ENCODE measurements at places on chromosomes 4 and X.

DNA sequence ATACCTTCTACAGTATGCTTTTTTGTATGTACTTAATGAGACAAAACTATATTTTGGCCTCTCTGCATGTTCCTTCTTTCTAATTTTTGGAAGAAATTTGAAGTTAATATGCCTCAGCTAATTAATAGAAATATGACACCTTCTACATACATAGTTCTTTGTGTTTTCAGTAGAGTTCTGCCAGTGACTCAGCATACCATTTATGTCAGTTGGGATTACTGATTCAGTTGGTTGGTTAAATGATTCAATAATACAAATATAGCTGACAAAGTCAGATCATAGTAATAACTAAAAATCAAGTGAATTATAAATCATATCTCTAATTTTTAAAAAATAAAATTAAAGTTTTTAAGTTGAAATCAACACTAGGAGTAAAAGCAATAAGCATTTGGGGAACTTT is 16.8 kb downstream of the BTC start:
- no peak for DNase-seq

DNA sequence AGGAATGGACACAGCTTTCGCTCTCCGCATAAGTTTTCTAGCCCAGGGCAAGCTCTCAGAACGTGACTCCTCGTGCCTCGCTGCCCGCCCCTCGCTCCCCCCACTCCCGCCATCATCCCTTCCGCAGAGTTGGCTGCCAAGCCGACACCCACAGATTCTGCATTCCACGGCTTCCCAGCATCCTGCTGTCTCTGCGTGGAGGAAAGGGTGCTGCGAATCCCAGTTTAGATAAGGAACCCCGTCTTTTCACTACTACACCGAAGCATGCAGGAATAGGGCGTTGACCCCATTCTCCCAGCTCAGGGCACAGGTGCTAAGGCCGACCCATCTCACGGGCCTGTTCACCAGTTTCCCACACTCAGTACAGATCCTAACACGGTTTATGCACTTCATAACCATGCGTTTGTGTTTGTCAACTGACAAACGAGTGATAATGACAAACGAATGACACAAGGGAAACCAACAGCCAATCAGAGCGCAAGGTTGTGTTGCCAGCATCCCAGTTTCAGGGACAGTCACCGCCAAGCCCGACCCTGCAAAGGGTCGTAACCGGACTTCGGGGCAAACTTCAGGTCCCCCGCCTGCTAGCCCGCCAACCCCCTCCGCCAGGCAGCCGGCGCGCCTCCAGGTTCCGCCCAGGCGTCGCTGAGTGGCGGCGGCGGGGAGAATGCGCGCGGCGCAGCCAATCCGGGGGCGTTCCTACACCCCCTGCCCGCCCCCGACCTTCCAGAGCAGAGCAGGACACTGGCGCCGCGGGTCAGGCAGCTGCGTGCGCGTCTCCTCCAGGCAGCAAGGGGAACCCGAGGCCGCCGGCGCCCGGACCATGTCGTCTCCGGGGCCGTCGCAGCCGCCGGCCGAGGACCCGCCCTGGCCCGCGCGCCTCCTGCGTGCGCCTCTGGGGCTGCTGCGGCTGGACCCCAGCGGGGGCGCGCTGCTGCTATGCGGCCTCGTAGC is at the start of gene CYP2U1:
Gene CYP2U1 (plus strand): TSS at position 729 of the 954 bp plus-strand sequence. CDS start 95 bp downstream, at position 824.
- DNase-seq = peak; percentile 71

GRCh38 chr4:98620087-98620784 is 38.2 kb downstream of the TSPAN5 start:
- no peak for DNase-seq

- no peak for DNase-seq
Observed at GRCh38 chr4:108709722-108710121, 53.1 kb downstream of the ETNPPL start.

DNA sequence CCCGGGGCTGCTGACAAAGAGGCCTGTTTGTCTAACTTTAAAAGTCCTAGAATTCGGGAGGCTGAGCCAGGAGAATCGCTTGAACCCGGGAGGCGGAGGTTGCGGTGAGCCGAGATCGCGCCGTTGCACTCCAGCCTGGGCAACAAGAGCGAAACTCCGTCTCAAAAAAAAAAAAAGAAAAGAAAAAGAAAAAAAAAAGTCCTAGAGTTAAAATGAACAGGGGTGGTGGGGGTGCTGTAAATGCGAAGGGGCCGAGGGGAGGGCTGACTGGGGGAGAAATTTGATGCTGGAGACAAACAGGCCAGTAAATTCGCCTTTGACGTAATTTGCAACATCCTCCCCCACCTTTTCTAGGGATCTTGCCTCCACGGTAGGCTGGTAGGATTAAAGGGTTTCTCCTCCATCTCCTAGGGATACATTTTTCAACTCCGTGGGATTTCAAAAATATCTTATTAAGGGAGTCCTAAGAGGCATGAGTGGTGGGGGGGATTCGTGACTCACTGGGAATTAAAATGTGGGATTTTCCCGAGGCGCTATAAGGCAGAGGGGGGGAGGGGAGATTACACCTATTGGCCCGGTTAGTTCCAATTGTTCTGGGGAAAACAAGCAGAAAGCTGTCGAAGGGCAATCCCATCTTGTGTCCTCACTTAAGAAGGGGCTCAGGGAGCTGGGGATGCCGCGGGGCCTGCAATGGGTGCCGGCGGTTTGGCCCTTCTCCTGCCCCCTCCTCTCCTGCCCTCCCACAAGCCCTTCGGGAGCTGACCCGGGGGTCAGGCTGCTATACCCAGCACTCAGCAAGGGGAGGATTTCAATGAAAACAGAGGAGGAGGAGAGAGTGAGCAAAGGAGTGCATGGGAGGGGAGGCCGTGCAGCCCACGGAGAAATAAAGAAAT is 3.0 kb upstream of the BCOR start:
- no peak for DNase-seq

DNA sequence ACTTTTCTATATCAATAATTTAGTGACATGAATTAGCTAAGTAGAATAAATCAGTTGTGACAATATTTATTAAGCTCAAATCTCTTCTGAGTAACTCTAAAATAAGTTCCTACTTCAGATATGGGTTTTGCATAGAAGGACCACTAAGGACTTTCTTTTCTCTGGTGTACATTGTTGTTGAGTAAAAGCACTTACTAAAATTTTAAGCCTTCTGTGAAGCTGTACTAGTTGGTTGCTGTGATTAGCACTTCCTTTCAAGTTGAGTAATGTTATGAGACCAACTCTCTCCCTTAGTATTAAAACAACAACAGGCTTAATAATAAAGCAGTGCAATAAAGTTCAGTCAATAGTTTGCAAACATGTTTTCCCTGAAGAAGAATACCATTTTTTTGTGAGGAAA is 667.4 kb upstream of the NDST4 start:
- no peak for DNase-seq

DNA sequence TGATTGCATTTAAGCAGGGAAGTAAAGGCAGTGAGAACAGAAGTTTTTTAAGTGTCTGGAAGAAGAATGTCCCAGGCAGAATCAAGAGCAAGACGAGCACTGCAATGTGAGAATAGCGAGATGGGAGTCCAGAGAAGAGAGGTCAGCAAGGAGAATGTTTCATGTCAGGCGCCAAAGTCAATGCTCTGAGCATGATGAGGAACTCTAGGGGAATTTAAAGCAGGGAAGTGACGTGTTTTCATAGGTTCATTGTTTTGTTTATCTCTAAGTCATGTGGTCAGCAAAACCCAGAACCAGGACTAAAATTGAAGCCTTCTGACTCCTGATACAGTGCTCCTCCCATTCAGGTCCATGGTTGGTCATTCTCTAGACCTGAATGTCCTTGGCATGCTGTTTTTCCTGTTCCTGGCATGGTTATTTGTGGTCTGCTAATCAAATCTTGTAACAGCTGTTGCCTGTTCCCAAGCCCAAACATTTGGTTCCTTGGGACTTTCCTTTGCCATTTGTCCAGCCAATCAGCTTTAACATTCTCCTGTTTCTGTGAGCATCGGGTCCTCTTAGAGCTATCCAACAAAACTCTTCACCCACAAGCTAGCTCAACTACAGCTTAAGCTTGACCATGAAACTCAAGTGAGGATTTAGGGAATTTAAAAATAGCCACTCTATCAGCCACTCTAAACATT is 37.7 kb downstream of the PTCHD1 start:
- DNase-seq = no peak

DNA sequence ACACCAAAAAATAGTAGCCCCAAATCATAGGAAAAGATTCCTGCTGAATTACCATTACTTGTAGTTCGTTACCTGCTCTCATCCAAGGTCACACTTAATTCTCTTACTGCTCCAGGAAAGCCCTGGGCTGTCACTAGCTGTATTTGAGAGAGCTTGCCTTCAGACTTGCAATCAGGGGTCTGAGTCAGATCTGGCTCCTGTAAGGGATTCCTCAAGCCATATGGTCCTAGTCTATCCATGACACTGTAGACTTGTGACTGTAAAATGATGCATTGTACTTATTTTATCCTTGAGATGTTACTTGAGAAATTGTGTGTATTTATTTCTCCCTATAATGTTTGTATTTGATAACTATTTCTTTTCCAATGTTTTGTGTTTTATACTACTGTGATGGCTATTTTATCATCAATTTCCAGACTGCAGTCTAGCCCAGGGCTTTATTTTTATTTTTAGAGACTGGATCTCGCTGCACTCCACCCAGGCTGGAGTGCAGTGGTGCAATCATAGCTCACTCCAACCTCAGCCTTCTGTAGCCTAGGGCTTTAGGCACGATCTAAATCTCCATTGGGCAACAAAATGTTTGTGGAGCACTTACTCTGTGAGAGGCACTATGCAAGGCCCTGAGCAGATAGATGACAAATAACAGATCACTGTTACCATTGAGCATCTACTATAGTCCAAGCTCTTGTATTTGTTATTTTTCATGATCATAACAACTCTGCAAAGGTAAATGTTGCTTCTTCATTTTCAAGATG is 24.2 kb downstream of the ERVMER34-1 start:
- no peak for DNase-seq

DNA sequence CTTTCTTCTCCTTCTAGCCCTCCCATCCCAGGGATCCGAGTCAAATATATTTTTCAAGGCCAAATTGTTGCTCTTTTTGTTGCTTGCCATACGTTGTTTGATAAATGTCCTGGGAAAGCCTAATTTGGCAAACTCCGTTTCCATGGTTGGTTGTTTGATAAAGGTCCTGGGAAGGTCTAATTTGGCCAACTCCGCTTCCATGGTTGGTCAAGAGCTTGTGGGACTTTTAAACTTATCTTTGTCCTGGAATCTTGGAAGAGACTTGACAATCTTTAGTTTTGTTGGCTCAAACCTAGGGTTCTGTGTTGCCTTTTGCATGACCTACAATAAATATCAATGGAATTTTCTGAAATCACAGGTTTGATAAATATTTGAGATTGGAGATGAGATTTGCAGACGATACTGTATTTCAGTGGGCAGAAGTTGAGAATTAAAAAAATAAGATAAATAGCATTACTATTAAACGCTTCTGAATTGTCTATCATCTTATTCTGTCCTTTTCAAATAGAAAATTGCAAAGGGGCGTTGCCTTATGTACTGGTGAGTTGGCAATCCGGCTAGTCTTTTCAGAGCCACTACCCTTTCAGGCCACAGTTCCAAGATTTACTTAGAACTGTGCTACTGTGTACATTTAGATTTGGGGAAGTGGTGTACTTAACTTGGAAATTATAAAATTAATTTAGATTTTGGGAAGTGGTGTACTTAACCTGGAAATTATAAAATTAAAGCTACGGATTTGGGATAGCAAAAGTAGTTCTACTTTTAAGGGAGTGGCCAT is 804 bp downstream of the OSTC start:
- DNase-seq = no peak

DNA sequence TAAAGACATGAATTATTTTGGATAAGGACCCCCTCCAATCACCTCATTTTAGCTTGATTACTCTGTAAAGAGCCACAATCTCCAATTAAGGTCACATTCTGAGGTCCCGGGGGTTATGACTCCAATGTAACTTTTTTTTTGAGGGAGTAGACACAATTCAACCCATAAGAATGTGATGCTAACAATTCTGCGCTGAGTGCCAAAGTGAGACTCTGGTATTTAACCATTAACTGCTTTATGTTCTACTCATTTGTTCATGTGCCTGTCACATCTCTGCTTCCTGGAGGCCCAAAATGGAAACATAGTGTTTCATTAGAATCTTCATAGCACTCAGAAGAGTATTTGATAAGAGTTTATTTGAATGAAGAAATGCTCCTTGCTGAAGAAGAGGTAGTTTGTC is 234.8 kb downstream of the CPE start:
- DNase-seq = no peak

DNA sequence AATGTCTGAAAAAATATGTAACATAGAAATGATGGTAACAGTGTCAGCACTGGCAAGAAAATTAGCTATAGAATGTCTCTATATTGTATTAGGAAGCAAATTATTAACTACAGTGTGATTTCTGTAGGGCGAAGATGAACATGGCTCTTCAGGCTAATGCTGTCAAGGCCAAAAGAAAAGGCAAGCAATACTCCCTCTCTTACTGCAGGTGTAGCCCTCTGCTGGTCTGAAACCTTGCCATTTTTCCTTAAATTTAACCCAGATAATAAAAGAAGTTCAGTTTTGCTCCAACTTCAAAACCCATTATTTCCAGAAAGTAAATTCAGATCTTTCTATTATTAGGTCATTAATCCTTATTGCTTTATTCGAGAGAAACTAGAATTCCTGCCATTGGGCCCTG is 215.9 kb downstream of the LRBA start:
- DNase-seq = no peak

- peak; percentile 25 for DNase-seq
Observed at GRCh38 chr4:173420324-173420752, 21.4 kb upstream of the SCRG1 start.

DNA sequence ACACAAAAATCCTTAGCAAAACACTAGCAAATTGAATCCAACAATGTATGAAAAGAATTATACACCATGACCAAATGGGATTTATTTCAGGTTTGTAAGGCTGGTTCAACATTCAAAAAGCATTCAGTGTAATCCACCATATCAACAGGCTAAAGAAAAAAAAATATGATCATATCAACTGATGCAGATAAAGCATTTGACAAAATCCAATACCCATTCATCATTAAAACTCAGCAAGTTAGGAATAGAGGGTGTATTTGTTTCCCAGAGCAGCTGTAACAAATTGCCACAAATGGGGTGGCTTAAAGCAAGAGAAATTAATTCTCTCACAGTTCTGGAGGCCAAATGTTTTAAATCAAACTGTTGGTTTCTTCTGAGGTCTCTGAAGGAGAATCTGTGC is 10.7 kb downstream of the VSIG1 start:
- DNase-seq = no peak

GRCh38 chr4:145736241-145736831 is 56.4 kb downstream of the C4orf51 start:
- no peak for DNase-seq

Data from CD4-positive, alpha-beta T cell treated with Interleukin-4 for 4 hours (primary cell).